C1 segment of cervical spinal cord (tissue), 14 donors: ENCODE measurements at places on chromosomes 4 and X.

GRCh38 chr4:24105327-24106038, 215.6 kb upstream of the PPARGC1A start:
- DNase-seq: no peak

DNA sequence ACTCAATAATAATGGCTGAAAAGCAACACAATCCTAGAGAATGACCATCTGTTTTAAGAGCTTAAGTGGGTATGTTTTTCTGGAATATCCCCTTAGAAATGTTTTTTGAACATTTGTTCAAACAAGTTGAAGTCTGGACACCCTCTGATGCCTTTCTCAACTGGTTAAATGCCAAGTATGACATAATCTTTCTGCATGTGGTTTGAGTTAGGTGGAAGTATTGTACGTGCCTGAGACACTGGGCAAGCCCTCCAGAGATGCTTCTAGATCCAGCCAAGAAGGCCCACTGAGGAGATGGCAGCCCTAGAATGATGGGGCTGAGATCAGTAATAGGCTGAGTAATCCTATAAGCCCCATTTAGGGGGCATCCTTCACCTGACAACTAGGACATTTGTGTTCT, 493.1 kb downstream of the MAGEE1 start:
- DNase-seq: no peak

GRCh38 chrX:73668779-73669178, 105.8 kb downstream of the CHIC1 start:
- DNase-seq: no peak

DNA sequence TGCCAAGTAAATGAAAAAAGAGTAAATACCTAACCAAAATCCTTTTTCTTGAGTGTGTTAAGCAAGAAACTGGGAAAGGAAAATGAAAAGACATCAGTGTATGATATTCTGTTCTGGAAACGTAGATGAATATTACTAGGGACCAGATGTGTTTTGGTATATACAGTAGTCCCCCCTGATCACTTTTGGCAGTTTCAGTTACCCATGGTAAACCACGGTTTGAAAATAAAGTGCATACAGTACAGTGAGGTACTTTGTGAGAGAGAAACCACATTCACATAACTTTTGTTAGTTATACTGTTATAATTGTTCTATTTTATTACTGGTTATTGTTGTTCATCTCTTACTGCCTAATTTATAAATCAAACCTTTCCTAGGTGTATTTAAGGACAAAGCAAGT, 250.9 kb downstream of the TENM3 start:
- no peak for DNase-seq
